ENCODE measurements at places on chromosomes 12 and 14. TPM values are rescaled to one million over a fixed set of nuclear protein-coding genes. Genes with fewer than 3 reads are reported as not detected.

The CYP27B1 gene
- 8.2 TPM for total RNA-seq

The C14orf39 gene
- not detected for total RNA-seq

The P2RX7 gene
- total RNA-seq = 12.2 TPM

The LMBR1L gene
- 55.0 TPM for total RNA-seq

The DIO2 gene
- not detected for total RNA-seq

The NANOG gene
- not detected for total RNA-seq

The RNF212B gene
- total RNA-seq = not detected

The PLEKHG7 gene
- total RNA-seq = not detected

The CCDC196 gene
- not detected for total RNA-seq

The CLEC14A gene
- not detected for total RNA-seq

The KRT3 gene
- not detected for total RNA-seq

GRCh38 chr12:105322070-105322469 lies 8.4 kb upstream of the C12orf75 start:
- DNase-seq = no peak

DNA sequence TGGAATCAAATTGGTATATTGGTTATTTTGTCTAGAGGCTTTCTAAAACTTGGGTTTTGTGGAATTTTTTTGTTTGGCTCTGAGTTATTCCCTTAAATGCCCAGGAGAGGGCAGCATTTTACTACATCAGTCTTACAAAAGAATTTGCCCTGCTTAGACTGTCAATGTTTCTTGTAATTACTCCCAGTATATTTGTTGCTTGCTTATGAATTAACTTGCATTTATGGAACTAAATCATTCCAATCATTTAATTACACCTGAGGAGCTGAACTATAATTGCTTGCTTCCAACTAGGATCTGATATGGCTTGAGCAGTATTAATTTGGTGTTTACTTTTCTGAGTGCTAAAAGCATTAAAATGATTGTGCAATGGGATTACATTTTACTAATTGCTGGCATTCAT lies 48.7 kb downstream of the MIPOL1 start:
- DNase-seq = no peak

- DNase-seq = no peak
Observed at GRCh38 chr14:98227727-98228111, 1044.3 kb downstream of the BCL11B start.

- no peak for DNase-seq
Observed at GRCh38 chr12:64265839-64266238, 43.7 kb upstream of the KICS2 start.

DNA sequence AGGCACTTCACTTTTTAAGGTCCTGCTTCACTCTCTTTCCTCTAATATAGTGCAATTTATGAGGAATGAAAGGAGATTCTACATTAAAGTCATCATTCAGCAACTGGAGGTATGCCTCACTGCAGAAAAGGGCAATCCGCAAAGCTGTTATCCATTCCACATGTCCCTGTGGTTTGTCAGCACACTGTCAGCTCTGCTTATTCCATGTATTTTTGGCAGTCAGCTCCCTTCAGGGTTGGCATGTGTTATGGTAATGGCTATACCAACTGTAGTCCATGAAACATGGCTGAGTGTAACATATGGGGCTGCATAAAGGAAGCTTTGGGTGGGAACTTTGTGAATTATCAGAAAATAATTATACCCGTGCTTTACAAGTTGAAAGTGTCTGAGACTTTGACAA lies 154.1 kb downstream of the GALC start:
- no peak for DNase-seq

DNA sequence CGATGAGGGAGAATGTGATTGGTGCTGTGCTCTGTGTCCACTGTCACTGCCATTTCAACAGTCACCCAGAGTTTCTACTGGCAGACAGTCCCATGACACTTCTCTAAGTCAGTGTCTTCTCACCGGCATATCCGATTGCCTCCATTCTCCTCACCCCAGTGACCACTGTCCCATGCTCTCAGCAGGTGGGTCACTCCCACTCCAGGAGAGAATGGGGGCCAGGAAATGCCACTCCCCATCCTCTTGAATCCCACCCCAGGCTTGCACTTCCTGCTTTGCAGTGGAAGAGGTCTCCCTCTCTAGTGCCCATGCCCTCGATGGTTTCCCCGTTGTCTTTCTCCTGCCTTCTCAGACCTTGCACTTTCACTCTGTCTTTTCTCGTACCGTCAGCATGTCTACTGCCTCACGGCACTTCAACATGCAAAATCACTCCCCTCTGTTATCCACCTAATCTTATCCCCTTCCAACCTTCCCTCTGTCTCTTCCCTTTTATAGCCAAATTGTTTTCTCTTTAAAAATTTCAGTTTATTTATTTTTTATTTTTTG lies 2.2 kb upstream of the EP400 start:
- no peak for DNase-seq

DNA sequence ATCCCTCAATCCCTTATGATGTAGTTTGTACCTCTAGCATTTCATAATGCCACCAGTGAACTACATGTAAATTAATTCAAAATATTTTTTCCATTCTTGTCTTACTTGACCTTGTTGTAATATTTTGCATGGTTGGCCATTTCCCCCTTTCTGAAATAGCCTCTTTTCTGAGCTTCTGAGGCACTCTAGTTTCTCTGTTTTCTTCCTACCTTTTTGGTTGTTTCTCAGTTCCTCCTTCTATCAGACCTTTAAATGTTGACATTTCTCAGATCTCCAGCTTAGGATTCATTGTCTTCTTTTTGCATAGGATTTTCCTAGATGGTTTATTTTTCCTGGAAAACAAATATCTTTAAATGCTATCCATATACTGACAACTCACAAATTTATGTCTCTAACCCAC lies 9.8 kb upstream of the RMST start:
- DNase-seq = no peak

GRCh38 chr12:56978397-56979138 lies 21.2 kb upstream of the RDH16 start:
- no peak for DNase-seq

GRCh38 chr12:53052419-53053217 lies 2.8 kb downstream of the TNS2 start:
- DNase-seq = no peak

- no peak for DNase-seq
Observed at GRCh38 chr12:15875863-15876262, 6.3 kb upstream of the STRAP start.

- no peak for DNase-seq
Observed at GRCh38 chr12:42178101-42178500, 33.4 kb upstream of the GXYLT1 start.

DNA sequence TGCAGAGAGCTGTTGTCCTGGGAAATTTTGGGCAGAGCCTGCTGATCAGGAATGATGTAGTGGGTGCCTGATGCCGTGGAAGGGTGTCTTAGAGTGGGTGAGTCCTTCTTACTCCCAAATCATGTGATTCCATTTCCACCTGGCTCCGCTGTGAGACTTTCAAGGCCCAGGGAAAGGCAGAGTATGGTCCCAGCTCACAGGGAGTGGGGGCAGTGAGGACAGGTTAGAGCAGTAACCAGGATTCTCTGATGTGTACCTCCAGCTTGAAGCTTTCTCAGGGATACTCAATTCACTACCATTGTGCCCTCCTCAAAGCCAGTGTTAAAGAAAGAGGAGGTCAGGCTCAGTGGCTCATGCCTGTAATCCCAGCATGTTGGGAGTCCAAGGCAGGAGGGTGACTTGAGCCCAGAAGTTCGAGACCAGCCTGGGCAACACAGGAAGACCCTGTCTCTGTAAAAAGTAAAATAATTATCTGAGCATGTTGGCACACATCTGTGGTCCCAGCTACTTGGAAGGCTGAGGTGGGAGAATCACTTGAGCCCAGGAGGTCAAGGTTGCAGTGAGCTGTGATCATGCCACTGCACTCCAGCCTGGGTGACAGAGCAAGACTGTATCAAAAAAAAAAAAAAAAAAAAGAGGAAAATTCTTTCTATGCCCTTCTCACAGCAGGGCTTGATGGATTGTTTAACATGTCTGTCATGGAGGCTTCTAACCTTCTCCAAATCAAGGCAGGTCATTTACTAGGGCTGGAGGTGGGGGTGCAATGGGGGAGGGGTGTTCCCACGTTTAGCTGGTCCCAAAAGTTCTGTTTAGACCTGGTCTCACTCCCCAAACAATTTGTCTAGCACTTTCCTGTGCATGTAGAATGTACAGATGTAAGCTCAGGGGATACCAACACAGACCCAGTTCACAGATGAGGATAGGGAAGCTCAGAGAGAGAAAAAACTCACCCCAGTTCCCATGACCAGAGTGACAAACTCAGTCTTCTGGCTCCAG lies 12.5 kb upstream of the IQSEC3 start:
- DNase-seq = no peak

- no peak for DNase-seq
Observed at GRCh38 chr12:14450479-14450878, 85.0 kb downstream of the ATF7IP start.

DNA sequence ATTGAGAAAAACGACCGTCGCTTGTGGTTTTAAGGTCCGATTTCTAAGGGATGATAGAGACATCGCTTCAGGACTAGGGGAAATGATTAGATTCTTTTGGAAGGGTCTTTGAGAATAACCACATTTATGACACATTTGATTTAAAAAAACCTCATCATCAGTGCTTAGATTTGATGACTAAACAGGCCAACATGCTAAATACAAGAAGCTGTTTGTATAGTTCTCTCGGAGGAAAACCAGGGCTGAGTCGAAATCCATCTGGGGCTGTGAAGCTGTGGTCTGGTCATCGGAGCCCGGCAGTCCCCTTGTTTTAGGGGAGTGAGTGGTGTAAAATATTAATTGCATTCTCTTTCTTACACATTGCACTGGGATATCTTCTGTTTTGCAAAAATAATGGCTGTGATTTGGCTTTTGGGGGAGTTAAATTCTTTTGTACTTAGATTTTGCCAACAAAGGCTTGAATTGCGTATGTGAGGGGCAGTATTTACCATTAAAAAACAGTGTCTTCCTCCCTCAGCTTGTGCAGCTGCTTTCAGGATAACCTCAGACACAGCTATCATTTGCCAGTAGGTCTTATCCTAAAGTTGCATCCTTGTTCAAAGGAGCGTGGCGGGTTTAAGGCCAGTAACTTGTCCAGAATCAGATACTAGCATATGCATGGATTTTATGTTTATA lies 550 bp downstream of the GNG2 start:
- no peak for DNase-seq

- DNase-seq = peak; percentile 82
Observed at GRCh38 chr12:130826151-130826801, 12.8 kb downstream of the STX2 start.

DNA sequence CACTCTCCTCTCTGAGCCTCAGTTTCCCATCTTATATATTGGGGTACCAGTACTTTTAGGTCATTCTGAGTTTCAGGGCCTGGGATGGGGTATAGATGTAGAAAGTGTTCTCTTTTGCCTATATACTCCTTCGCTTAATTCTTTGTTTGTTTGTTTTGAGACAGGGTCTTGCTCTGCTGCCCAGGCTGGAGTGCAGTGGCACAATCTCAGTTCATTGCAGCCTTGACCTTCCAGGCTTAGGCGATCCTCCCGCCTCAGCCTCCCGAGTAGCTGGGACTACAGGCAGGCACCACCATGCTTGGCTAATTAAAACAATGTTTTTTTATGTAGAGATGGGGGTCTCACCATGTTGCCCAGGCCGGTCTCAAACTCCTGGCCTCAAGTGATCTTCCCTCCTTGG lies 152.1 kb downstream of the AACS start:
- no peak for DNase-seq

DNA sequence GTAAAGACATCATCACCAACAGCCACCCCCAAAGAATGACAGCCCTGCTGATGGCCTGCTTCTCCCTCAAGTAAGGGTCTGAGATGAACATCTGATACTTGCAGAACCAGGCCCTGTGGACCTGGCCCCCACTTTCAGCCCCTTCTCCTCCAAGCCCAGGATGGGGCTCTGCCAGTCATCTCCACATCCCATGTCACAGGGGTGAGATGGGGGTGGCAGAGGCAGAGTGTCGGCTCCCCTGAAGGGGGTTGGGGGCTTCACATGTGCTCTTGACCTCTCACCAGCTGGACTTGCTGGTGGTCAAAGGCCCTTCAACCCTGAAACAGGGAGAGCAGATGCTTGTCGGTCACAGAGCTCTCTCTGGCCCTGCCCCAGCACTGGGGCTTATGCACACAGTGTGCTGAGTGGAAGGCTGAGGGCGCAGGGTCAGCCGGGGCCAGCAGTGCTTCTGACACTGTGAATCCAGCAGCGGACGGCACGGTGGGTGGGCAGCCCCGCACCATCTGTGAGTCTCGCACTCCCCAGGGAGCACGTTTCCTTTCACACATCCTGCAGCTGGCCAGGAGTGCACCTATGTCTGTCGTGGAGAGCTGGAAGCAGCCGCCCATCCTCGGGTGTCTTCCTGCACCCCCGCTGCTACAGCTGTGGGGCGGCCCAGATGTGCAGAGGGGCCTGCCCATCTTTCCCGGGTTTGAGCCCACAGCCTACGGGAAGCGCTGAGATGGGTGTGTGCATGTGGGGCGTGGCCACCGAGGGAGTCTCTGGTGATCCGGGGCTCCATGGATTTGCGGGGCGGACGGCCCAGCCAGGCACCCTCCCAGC lies 94.3 kb downstream of the ADGRD1 start:
- no peak for DNase-seq

DNA sequence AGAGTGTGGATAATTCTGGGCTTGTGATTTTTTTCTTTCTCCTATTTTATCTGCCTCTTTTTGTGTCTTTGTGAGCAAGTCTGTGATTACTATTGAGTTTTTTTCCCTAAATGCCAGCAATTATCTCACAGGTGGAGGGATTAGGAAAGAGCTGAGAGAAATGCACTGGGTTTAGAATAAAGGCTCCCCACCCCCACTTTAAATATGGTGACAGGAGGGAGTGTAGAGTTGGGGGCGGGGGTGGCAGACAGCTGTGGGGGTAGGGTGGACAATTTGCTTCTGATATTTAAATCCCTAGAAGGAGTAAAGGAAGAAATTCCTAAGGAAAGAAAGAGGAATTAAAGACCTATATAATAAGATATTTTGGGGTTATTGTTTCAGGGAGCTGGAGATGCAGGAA lies 145.9 kb downstream of the NRXN3 start:
- no peak for DNase-seq

GRCh38 chr14:97441740-97442362 lies 644.7 kb downstream of the VRK1 start:
- peak; percentile 31 for DNase-seq

DNA sequence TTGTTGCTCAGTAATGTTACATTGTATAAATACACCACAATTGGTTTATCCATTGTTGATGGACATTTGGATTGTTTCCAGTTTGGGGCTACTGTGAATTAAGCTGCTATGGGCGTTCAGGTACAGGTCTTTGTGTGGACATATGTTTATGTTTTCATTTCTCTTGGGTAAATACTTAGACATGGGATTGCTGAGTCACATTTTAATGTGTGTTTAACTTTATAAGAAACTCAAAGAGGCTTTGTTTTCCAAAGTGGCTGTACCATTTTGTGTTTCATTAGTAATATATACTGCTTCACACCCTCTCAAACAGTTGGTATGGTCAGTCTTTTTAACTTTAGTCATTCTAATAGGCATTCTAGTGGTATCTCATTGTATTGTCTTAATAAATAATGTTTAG lies 225.0 kb downstream of the SPTSSA start:
- DNase-seq = no peak

DNA sequence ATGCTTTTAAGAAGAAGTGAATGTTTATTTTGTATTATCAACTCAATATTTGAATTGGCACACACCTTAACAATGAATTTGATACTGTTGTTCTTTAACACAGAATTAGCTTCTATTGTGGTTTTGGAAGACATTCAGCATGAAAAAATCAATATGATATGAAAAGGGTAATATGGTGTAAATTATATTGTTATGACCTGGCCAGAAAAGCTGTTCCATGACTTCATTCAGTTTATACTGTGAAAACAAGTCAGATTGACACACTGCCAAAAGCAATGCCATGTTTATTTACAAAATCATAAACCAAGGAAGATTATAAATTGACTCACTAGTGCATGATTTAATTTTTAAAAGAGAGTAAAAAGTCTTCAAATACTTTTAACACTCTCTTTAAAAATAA lies 851.4 kb upstream of the SEL1L start:
- DNase-seq = no peak

GRCh38 chr12:121365416-121366062 lies 13.3 kb upstream of the ANAPC5 start:
- DNase-seq = no peak

All from activated CD4-positive, alpha-beta memory T cell treated with anti-CD3 and anti-CD28 coated beads for 36 hours (primary cell).